ENCODE measurements at places on chromosomes 1 and 21. TPM values are rescaled to one million over a fixed set of nuclear protein-coding genes. Genes with fewer than 3 reads are reported as not detected.

- DNase-seq, result no peak
These were observed 126.9 kb downstream of the RNF220 start for GRCh38 chr1:44531785-44532566.

DNA sequence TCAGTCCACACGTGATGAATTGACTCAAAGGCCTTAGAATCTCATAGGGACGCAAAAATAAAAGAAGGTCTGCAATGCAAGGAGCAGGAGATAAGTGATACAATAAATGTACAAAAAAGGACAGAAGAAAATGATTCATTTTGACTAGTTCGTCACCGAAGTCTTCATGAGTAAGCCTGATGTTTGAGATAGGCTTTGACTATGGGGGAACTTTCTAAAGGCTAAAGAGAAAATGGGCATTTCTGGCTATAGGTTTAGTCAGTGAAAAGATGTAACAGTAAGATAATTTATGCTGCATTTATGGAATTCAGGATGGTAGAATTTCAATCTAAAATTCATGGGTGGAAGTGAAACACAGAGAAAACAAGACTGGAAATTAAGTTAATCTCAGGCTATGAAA lies 163.0 kb downstream of the ADGRL4 start:
- DNase-seq, result no peak

Gene PROK1
- total RNA-seq, result not detected

Gene SZT2
- 49.5 TPM for total RNA-seq

Gene PTAFR
- total RNA-seq, result 2.4 TPM

- DNase-seq, result peak; percentile 21
These were observed 161.8 kb upstream of the IVNS1ABP start for GRCh38 chr1:185478877-185479276.

- DNase-seq, result peak; percentile 35
These were observed 95.7 kb upstream of the VANGL1 start for GRCh38 chr1:115545791-115546733.

- DNase-seq, result no peak
These were observed 159.1 kb upstream of the RAB4A start for GRCh38 chr1:229111703-229112319.

GRCh38 chr1:95073446-95073845 lies 695 bp upstream of the ALG14 start:
- no peak for DNase-seq
